ENCODE measurements at places on chromosomes 3 and 15.

- DNase-seq: no peak
These were observed 151.9 kb upstream of the MCTP2 start for GRCh38 chr15:94079459-94079858.

GRCh38 chr15:39497759-39498565 is 82.9 kb upstream of the THBS1 start:
- no peak for DNase-seq

DNA sequence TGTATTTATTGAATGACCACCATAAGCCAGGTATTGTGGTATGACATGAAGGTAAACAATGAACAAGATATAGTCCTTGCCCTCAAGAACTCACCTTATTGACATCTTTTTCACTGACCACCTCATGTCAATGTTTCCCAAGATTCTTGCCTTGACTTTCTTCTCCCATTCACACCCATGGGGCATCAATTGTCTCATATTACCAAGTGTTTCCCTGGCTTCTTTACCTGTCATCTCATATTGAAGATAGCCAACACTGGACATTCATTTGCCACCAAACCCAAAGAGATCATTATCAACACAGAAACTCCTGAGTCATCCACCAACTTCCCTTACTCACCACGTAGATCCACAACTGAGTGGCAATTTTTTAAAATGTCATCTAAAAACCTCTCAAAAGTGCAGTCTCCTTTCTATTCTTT is 2.2 kb downstream of the EFHB start:
- DNase-seq: no peak

DNA sequence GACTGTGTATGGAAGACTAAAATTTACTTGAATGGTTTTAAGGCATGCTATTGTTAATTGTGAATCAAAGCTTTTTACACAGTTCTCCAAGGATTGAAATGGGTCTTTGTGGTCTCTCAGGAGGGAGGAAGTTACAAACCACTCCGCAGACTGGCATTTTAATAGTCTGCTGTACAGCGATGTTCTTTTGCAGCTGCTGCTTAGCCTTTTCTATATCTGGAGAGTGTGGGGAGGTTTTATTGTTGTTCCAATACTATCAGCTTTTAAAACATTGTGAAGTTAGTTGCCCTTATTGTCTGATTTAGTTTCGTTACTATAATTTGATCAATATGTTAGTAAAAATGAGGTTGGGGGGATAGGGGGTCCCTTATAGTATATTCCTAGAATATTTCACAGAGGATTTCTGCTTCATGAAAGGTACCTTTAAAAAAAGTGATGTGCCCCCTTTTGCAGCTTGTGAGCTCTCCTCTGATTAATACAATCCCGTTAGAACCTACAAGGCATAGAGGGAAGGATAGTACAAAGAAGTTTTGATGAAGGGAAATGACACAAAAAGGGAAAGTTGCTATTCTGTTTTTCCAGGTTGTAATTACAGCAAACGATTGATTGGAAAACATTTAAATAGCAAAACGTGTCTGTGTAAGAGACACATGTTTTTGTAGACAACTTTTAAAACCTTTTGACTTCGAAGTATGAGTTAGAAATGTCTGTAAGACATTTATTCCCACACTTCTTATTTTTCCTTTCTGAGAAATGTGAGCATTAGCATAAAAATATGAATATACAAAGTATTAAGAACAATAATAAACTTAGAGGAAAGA is 158.3 kb upstream of the CGNL1 start:
- DNase-seq: no peak

- DNase-seq: no peak
These were observed 5.3 kb downstream of the ZNF620 start for GRCh38 chr3:40511031-40511718.

GRCh38 chr15:84969257-84969656 is 12.4 kb upstream of the PDE8A start:
- DNase-seq: no peak

DNA sequence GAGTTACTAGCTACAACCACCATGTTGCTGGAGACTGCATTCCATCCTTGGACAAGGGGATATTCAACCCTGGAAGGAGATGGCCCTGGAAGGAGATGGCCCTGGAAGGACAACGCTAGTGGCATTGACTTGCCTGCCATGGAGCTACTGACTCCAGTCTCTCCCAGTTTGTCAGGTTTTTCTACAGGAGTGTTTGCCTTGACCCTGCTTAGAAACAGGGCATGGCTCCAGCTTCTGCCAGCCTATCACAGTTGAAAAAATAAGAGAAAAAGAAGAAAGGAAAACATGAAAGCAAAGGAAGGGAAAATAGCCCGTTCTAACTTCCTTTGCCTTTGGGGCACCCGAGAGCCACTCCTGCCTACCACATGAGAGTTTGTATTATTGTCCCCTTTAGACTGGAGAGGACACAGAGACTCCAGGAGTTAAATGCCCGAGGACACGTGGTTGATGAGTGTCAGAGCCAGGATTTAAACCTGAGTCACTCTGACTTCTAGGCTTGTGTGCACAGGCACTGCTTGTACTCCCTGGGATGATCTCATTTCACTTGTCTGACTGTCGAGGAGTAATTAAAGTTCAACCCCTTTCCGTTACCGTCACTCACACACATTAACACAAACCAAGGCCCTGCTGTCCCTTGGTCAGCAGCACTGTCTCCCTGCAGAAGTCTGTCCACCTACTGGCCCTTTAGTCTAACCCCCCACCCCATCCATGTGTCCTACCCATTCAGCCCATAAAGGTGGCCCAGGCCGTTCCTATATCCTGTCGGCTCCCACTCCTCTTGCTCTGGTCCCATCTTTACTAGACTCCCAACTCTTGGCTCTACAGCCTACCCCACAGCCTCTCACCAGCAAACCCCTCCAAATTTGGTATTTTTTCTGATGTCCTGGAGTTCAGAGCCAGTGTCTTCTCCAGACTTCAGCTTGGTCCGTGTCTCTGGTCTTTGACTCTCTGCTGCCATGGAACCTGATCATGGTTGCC is 46.1 kb downstream of the C2CD4A start:
- DNase-seq: no peak

DNA sequence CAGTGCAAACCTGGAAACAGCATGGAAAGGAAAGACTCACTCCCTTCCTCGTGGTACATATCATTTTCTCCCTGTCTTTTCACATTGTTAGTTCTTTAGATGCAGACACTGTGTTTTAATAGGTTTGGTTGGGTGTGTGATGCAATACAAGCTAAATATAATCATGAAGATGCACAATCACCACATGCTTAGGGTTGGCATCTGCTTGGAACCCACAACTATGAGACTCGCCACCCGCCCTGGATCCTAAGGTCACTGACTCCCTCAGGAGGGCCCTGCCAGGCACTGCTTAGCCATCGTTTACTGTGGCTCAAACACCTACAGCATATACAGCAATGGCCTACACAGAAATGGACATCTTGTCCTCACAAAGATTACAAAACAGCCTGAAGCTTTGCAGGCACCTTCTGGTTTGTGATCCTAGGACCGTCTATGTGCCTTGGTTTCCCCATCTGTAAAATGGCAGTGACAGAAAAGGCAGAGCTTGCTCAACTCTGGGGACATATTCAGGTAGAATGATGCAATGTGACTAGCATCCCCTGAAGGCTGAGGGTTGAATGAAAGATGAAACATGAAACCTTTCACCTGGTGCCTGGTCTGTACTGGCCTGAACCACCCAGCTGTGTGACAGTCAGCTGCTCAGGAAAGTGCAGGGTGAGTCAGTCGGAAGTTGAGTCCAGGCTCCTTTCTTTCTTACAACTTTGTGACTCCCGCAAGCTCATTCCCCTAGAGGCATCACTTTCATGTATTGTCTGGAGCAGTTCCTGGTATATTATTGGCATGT is 123.6 kb upstream of the PFN2 start:
- DNase-seq: no peak

- no peak for DNase-seq
These were observed 39.4 kb downstream of the TMCO5A start for GRCh38 chr15:37973856-37974255.

- DNase-seq: no peak
These were observed 614 bp downstream of the CHCHD6 start for GRCh38 chr3:126704494-126705214.

DNA sequence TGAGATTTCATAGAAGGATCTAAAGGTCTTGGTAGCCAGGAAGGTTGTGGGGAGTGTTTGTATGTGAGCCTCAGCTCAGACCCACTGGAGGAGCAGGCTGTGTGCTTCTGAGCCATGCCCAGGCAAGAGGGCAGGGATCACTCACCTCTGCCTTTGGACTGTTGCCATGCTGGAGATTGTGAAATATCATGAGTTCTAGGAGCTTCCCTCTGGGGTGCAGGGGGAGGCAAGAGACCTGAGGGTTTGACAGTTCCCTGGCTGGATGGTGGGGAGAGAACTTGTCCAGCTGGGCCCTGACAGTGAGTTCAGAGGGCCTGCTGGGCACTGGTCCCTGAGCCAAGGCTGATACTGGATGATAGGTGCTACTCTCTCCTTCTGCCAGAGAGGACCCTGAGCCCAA is 6.0 kb downstream of the SLC6A1 start:
- DNase-seq: no peak

DNA sequence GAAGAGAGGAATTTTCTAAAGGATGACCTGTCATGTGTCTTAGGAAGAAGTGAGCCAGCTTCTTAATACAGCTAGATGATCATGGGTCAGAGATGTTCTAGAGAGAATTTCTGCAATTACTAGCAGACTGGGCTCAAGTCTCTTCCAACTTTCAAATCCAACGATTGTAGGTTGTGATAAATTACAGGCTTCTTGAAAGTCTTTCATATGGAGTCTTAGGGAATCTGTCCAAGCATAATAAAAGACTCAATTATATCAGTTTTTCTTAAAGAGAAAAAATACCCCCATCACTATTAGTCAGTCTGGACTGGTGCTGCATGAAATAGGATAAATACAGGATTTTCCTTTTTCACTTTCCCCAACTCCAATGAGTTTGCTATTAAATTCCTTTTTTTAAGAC is 59.1 kb downstream of the DRD3 start:
- DNase-seq: no peak

- no peak for DNase-seq
These were observed 9.1 kb downstream of the SEMA6D start for GRCh38 chr15:47726399-47726823.

- no peak for DNase-seq
These were observed 16.0 kb upstream of the SRP14 start for GRCh38 chr15:40054855-40055575.

DNA sequence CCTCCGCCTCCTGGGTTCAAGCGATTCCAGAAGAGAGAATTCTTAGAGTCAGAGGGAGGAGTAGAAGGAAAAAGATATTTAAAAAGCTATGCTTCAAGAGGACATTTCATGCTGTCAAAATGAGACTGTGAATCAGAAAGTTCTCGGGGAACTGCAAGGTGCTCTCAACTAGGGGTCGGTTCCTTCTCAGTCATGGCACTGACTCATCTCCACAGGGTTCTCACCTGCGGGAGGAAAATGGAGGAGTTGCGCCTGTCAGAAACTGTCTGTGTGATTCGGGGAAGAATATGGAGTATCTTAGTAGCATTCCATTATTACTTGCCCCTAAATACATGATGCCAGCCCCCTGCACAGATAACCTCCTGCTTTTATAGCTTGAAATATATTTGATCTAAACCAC is 47.4 kb downstream of the APH1B start:
- DNase-seq: no peak

DNA sequence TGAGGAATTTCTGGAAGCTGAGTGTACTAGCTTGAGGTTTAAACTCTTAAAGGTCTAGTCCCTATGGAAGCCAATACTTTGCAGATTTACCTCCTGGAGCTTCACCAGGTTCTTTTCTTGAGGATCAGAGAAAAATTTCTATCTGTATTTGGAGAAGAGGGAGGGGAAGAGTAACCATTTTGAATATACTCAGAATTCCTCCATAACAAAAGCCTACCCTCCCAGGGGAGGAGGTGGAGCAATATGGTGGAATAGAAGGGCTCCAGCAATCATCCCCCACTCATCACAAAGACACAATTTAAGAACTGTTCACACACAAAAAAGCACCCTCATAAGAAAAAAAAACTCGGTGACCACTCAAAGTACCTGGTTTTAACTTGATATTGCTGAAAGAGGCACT is 36.0 kb upstream of the PEX5L start:
- no peak for DNase-seq

DNA sequence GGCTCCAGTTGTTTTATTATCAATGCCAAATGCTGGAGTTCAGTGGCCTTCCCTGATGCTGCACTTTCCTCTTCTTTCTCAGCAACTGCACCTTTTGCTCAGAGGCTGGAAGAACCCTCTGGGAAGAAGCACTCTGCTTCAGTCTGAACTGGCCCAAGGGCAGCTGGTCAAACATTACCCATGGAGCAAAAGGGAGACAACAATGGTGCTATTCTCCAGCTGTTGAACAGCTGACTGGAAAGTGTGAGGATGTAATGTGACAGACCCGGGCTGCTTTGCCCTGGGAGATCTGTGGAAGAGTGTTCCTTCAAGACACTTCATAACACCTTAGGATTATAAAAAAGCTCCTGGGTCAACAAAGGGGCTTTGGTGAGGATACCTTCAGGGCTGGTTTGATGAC is 84.9 kb downstream of the EPHB1 start:
- no peak for DNase-seq

- DNase-seq: no peak
These were observed 20.9 kb downstream of the SLC51A start for GRCh38 chr3:196237203-196237602.

DNA sequence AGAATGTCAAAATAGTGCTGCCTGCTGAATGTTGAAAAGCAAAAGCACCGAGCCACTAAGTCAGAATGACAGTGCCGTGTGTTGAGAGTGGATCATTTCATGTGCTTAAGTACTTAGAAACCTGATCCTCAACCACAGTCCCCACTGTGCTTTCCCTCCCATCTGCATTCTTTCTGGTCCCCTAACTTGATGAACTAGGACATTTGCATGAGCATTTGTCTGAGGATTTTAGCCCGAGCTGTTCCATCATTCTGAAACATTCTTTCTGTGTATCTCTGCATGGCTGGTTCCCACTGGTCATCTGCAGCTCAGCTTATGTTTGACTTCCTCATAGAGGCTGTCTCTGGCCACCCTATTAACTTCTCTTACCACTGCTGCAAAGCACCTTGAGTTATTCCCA is 42.0 kb downstream of the SST start:
- no peak for DNase-seq

DNA sequence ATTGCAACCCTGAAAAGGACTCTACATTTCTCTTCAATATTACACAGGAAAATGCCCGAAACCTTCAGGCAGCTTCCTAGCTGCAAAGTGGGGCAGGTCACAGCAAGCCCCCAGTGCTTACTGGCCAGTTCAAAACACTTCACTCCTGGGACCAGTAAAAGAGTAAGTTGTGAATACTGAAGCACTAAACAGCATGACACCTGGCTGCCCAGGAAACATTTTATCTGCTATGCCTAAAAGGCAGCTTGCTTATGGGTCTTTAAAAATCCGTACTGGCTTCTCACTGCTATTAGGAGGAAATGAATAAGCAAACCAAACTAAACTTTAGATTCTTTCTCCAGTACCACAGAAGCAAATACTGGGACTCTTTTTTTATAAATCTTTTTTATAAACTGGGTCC is 457.9 kb upstream of the ALCAM start:
- no peak for DNase-seq

GRCh38 chr3:128311441-128311844 is 155.2 kb downstream of the DNAJB8 start:
- DNase-seq: no peak

- no peak for DNase-seq
These were observed 39.6 kb downstream of the CHAC1 start for GRCh38 chr15:40992825-40993224.
